ENCODE measurements at places on chromosomes 7 and 10. TPM values are rescaled to one million over a fixed set of nuclear protein-coding genes. Genes with fewer than 3 reads are reported as not detected.

The NEBL gene
- 0.22 TPM for total RNA-seq

The CARD11 gene
- total RNA-seq, result 120 TPM

The MYL7 gene
- not detected for total RNA-seq

The MSS51 gene
- total RNA-seq, result 3.1 TPM

The SLC26A5 gene
- not detected for total RNA-seq

The CELF2 gene
- total RNA-seq, result 111 TPM

The UCMA gene
- not detected for total RNA-seq

The LRRN3 gene
- total RNA-seq, result 57.3 TPM

The ZNF485 gene
- total RNA-seq, result 5.7 TPM

The NPY4R2 gene
- total RNA-seq, result not detected

The MACC1 gene
- not detected for total RNA-seq

The LRRC61 gene
- total RNA-seq, result 24.9 TPM

The ANKRD30A gene
- not detected for total RNA-seq

The MALSU1 gene
- total RNA-seq, result 92.8 TPM

The GNGT1 gene
- not detected for total RNA-seq

The ZPBP gene
- not detected for total RNA-seq

The CALML3 gene
- not detected for total RNA-seq

The KNDC1 gene
- 0.54 TPM for total RNA-seq

The SPDYE8 gene
- total RNA-seq, result not detected

The TFR2 gene
- 15.0 TPM for total RNA-seq

The HYAL4 gene
- not detected for total RNA-seq

The DYDC2 gene
- not detected for total RNA-seq

The ASZ1 gene
- not detected for total RNA-seq

The ACTL6B gene
- total RNA-seq, result not detected

The ZNF735 gene
- not detected for total RNA-seq

The NPM3 gene
- total RNA-seq, result 149 TPM

The OLAH gene
- total RNA-seq, result 0.44 TPM

The AKR1C8 gene
- 0.22 TPM for total RNA-seq

The SNX8 gene
- 40.8 TPM for total RNA-seq

The ZNF862 gene
- 19.3 TPM for total RNA-seq

The NOS3 gene
- 12.2 TPM for total RNA-seq
